ENCODE measurements at places on chromosomes 5 and 9. TPM values are rescaled to one million over a fixed set of nuclear protein-coding genes. Genes with fewer than 3 reads are reported as not detected.

The LRRC70 gene
- total RNA-seq, result 0.34 TPM

The CNTNAP3B gene
- 6.8 TPM for total RNA-seq

The CD274 gene
- total RNA-seq, result 4.0 TPM

The TXNDC8 gene
- not detected for total RNA-seq

The ARHGAP26 gene
- total RNA-seq, result 13.8 TPM

The FBP2 gene
- total RNA-seq, result not detected

The LHX3 gene
- not detected for total RNA-seq

The RAB3C gene
- total RNA-seq, result not detected

The PIP5KL1 gene
- 0.34 TPM for total RNA-seq

The SH3RF2 gene
- under 0.01 TPM for total RNA-seq

The ADAMTSL1 gene
- 0.62 TPM for total RNA-seq

The OGN gene
- total RNA-seq, result not detected

The MYOZ3 gene
- total RNA-seq, result 0.34 TPM

The RMRP gene
- 124,492 TPM for total RNA-seq

The SPATA31E1 gene
- total RNA-seq, result not detected

The EQTN gene
- total RNA-seq, result 0.34 TPM

The ARL14EPL gene
- not detected for total RNA-seq

The CCDC192 gene
- total RNA-seq, result not detected

The SPINK6 gene
- total RNA-seq, result not detected

The AHRR gene
- total RNA-seq, result 30.0 TPM

The NME5 gene
- total RNA-seq, result 14.8 TPM

The MED27 gene
- 37.3 TPM for total RNA-seq

The BAAT gene
- under 0.01 TPM for total RNA-seq

The ADAMTS6 gene
- 5.0 TPM for total RNA-seq

The SNX24 gene
- total RNA-seq, result 110 TPM

The CMYA5 gene
- total RNA-seq, result 1.5 TPM

The DMRT1 gene
- total RNA-seq, result not detected

The CAVIN4 gene
- total RNA-seq, result 1.00 TPM

The IL13 gene
- not detected for total RNA-seq

The DNAH5 gene
- total RNA-seq, result under 0.01 TPM

The TMEFF1 gene
- total RNA-seq, result 0.69 TPM

The STK32A gene
- total RNA-seq, result 44.0 TPM

The TYRP1 gene
- total RNA-seq, result 14,252 TPM

The TMEM232 gene
- 1.7 TPM for total RNA-seq

The SYNPO gene
- total RNA-seq, result 3.6 TPM

The HSPA4 gene
- 192 TPM for total RNA-seq

The IL17B gene
- total RNA-seq, result not detected

The SGTB gene
- total RNA-seq, result 14.5 TPM

The FAM153A gene
- not detected for total RNA-seq

The PCDHA12 gene
- total RNA-seq, result not detected

The KIAA1958 gene
- 1.7 TPM for total RNA-seq

The ADRB2 gene
- 2.7 TPM for total RNA-seq

The C9orf153 gene
- total RNA-seq, result under 0.01 TPM

The PCA3 gene
- 0.15 TPM for total RNA-seq

The WASHC1 gene
- total RNA-seq, result 5.1 TPM

The PPP3R2 gene
- not detected for total RNA-seq

The ADAMTS19 gene
- total RNA-seq, result under 0.01 TPM

All from melanocyte of skin (primary cell).